GM19239 (cell line): ENCODE measurements at places on chromosomes 11 and 22.

DNA sequence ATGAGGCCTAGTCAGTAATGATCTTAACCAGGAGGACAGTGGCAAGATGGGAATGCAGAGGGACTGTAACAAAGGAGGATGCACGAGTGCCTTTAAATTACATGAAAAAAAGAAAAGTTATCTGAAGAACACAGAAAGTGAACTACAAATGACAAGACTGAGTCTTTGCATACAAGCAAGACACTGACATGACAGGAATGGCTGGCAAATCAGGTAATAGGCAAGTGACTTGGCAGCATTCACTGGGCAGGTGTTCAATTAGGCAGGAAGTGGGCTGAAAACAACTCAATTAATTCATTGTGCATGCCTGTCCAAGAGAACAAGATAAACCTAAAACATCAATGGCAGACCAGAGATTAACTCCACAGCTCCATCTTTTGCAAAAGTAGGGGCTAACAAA, 24.0 kb downstream of the SMCO4 start:
- no peak for DNase-seq

DNA sequence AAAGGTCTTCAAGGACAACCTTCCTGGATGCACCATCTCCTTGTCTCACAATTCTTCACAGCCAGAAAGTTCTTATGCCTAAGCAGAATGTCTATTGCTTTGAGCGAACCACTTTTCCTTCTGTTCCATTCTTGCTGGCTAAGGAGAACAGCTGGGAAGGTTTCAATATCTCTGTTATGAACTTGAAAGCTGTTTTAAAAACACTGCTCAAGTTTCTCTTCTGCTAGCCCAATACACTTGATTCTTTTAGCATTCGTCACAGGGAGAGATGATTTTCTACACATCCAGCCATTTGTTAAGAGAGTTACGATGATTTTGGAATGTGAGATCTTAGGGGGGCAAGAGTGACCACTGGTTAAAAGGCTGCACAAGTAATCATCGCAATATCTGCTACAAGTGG, 249.3 kb downstream of the KIRREL3 start:
- DNase-seq, result no peak

DNA sequence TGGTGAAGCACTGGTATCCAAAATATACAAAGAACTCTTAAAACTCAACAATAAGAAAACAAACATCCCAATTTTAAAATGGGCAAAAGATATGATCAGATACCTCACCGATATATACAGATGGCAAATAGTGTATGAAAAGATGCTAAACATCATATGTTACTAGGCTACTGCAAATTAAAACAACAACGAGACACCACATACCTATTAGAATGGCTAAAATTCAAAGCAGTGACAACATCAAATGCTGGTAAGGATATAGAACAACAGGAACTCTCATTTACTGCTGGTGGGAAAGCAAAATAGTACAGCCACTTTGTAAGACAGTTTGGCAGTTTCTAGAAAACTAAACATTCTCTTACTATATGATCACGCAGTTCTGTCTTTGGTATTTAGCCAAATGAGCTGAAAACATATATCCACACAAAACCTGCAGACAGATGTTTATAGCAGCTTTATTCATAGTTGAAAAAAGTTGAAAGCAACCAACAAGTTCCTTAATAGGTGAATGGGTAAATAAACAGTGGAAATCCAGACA, 38.5 kb downstream of the SIK3 start:
- no peak for DNase-seq

DNA sequence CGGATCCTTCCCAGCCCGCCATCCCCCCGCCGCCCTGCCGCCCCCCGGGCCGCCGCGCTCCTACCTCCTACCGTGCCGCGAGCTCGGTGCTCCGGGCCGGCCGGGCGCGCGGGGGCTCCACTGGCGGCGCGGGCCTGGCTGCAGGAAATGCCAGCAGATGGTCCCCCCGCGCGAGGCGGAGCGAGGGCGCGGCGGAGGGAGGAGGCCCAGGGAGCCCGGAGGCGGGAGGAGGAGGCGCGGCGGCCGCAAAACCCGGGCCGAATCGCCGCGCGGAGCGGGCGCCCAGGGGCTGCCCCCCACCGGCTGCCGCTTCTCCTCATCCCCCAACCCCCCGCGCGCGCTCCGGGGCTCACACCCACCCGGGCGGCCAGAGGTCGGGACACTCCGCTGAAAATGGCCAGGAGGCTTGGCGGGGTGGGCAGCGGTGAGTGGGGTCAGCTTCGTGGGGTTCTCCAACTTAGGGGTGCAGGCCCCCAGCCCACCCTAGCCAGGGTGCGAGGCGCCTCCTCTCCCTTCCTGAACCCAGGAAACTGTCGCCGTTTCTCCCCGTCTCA, at the start of gene OSBPL5:
OSBPL5 (minus strand) TSS at position 159 of the 554 bp plus-strand sequence. CDS start 36,162 bp downstream, outside the sequence.
- DNase-seq, result no peak

- DNase-seq, result no peak
Observed at GRCh38 chr22:22945195-22945594, 57.6 kb downstream of the IGLL5 start.

GRCh38 chr11:120522736-120523135, 11.2 kb downstream of the GRIK4 start:
- DNase-seq, result no peak

DNA sequence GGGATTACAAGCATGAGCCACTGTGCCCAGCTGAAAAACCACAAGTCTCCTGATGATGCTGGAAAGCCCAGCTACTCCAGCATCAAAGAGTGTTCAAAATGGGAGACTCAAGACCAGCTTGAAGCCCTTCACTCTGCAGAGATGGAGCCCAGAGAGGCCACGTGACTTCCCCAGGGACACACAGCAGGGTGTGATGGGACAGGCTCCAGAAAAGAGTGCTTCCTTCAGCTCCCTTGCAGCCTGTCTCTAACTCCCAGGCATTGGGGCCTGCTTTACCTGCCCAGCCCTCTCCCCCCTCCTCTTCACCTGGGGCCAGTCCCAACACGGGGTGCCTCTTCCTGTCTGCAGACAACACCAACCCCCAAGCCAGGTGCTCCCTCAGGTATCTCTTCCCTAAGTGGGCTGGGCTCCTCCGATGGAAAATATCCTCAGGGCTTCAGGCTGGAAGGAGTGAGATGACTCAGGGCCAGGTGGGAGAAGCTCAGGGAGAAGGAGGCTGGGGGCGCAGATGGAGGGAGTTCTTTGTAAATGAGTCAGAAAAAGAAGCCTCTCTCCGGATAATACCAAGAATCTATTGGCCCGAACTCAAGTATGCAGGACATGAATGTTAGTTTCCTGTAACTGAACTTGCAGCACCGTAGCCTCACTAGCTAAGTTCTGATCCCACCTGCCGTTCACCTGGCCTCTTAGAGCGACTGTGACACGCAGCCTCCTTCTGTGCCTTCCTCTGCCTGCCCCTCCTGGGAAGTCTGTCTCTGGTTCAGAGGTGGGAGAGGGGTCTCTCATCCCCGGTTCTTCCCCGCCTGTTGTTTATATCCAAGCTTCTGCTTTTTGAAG, 326.6 kb downstream of the MN1 start:
- no peak for DNase-seq

DNA sequence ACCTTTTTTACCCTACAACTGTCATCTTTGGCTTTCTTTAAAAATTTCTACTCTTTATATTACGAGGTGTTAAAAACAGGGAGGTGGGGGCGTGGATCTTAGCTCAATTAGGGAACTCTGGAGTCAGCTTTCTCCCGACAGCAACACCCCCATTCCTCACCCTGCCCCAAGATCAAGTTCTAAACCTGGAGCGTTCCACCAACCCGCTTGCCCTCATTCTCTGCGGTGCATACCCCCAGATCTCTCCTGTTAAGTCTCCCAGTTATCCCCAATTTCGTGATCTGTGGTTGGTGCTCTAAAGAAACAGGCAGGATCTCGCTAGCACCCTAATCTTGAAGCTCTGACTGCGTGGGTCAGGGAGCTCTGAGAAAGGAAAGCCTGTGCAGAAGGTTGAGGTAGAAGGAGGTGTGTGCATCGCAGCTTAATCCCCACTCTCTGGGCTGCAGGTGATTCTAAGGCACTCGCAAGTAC, 177.3 kb upstream of the NTM start:
- DNase-seq, result no peak

DNA sequence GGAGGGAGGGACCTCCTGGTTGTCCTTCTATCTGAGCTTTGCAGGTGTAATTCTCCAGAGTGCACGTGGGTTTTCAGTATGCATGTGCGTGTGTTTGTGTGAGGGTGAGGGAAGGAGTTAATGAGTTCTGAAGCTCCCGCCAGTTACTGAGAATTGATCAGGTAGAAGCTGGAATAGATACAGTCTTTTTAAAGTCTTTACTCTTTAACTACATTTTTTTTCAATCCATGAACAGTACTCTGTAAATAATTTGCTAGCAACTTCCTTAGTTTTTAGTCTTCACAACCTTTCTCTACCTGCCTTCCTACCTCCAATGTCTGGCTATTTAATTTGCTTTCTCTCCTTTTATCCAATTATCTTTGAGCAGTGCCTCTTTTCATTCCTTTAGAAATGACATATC, 25.5 kb downstream of the ARHGAP42 start:
- DNase-seq, result no peak

DNA sequence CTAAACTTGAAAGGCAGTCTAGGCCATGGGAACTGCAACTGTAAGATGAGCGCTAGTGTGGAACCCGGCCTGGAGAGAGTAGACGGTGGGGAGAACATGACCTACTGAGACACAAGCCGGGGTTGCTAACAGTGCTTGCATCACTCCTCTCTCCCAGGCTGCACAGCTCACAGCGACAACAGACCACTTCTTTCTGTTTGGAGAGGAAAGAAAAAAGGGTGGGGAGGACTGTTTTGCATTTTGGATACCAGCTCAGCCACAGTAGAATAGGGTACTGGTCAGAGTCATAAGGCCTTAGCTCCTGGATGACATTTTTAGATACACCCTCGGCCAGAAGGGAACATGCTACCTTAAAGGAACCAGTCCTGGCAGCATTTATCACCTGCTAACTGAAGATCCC, 22.2 kb upstream of the OR52M1 start:
- DNase-seq, result no peak

DNA sequence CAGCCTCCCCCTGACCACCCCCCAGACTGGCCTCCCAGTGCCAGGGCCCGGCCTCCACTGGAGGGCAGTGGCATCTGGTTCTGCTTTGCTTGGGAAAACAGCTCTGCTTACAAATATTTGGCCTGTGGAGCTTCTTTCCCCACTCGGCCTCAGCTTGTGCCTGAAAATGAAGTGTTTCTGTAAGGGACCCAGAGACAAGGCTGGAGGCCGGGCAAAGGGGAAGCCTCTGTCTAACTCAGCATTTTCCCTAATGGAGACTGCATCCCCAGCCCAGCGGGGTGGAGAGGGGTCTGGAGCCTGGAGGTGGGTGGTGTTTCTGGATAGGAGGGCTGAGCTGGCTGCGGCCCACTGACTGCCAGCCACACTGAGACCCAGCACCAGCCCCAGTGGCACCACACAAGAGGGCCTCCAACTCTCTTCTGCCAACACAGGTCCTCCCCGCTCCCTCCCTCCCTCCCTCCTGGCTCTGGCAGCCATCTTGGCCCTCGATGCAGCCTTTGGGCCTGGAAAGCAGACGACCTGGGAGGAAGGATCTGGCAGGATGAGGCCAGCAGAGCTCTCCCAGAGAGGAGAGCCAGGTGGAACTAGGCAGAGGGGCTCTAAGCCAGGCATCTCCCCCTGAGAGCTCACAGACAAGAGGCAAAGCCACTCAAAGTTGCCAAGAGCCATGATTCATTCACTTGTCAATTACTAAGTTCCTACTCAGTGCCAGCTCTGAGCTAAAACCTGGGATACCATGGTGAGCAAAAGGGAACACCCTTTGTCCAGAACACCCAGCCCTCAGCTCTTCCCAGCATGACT, 77.1 kb upstream of the CD82 start:
- no peak for DNase-seq

DNA sequence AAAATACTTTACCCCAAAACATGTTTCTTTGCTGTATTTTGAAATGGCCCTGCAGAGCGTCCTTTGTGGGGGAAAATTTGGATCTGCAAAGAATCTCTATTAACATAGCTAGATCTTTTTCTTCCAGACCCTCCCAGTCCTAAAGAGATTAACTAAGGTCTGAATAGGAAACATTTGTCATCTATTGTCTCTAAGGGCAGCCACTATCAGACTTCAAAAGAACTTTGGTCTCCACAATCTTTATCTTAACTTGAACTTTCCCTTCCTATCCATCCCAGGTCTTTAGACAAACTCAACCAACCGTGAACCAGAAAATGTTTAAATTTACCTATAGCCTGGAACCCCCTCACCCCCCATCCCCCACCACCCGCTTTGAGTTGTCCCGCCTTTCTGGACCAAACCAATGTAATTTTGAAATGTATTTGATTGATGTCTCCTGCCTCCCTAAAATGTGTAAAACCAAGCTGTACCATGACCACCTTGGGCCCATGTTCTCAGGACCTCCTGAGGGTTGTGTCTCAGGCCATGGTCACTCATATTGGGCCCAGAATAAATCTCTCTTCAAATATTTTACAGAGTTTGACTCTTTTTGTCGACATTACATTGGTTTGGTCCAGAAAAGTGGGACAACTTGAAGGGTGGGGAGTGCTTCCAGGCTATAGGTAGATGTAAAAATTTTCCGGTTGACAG, 3.5 kb upstream of the KRTAP5-9 start:
- DNase-seq, result no peak

DNA sequence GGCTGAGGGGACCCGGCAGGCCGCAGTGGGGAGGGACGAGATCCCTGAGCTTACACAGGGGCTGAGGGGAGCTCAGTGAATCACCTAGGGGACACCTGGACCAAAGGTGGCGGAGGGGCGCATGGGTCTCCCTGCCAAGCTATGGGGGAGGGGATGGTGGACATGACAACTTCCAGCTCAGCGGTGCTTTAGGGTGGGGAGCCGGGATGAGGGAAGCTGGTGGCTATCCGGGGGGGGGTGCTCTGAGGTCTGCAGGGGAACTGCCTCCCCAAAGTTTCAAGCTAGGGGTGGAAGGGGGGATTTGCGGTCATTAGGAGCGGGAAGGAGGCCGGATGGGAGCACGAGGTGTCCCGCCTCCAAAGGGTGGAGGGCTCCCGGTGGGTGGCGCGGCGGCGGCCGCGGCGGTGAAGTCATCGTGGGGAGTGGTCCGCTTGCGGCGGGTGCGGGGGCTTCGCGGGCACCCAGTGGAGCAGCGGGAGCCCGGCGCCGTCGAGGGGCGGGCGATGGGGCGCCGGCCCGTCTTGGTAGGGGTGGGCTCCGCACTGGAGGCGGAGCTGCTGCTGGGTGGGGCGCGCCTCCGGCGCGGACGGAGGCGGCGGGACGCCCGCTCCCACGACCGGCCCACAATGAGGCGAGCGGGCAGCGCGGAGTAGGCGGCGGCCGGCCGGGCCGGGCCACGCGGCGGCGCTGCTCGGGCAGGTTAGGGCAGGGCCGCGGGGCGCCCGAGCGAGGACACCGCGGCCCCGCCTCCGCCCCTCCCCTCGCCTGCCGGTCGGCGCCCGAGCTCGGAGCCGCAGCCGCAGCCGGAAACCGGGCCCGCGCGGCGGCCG, at the start of gene MICALL1:
MICALL1 (plus strand) TSS at position 764 of the 830 bp plus-strand sequence. CDS start 126 bp downstream, outside the sequence.
- DNase-seq, result peak; percentile 97

DNA sequence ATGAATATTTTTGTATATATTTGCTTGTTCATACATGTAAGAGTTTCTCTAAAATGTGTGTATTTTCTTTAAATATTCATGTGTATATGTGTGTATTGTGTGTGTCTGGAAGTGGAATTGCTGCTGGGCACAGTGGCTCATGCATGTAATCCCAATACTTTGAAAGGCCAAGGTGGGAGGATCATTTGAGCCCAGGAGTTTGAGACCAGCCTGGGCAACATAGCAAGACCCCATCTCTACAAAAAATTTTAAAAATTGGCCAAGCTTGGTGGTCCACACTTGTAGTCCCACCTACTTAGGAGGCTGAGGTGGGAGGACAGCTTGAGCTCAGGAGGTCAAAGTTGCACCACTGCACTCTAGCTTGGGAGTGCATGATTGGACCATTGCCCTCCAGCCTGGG, 4.7 kb upstream of the LGR4 start:
- no peak for DNase-seq

GRCh38 chr11:102279641-102280170, 37.6 kb upstream of the BIRC3 start:
- no peak for DNase-seq
